MCF 10A (cell line): ENCODE measurements at places on chromosomes 3 and 15. TPM values are rescaled to one million over a fixed set of nuclear protein-coding genes. Genes with fewer than 3 reads are reported as not detected.

STAC gene
- 1.1 and 1.2 TPM in 2 replicates for total RNA-seq

PLA2G4F gene
- 0.30 TPM in 1 of 2 replicates, not detected in the other for total RNA-seq

ATG3 gene
- total RNA-seq, result 87.8 and 97.2 TPM in 2 replicates

RAB6B gene
- total RNA-seq, result 0.96 and 1.1 TPM in 2 replicates

MESP1 gene
- total RNA-seq, result 0.58 and 1.6 TPM in 2 replicates

CFAP100 gene
- not detected in 2 replicates for total RNA-seq

PIGZ gene
- 5.2 and 7.1 TPM in 2 replicates for total RNA-seq

NOX5 gene
- 1.4 and 1.8 TPM in 2 replicates for total RNA-seq

EPHB3 gene
- total RNA-seq, result 4.0 and 5.4 TPM in 2 replicates

UCN2 gene
- 1.5 and 3.8 TPM in 2 replicates for total RNA-seq

SIDT1 gene
- total RNA-seq, result 0.22 and 0.28 TPM in 2 replicates

GRK7 gene
- not detected in 2 replicates for total RNA-seq

ZNF860 gene
- total RNA-seq, result 11.7 and 12.5 TPM in 2 replicates

HEXA gene
- total RNA-seq, result 87.5 and 110 TPM in 2 replicates

NEIL1 gene
- total RNA-seq, result 6.6 and 9.5 TPM in 2 replicates

RARB gene
- not detected in 2 replicates for total RNA-seq

COPS2 gene
- total RNA-seq, result 123 and 132 TPM in 2 replicates

GNAT1 gene
- total RNA-seq, result 0.49 TPM in 1 of 2 replicates, not detected in the other

STRIT1 gene
- not detected in 2 replicates for total RNA-seq

GOLGA8G gene
- 0.09 TPM in 1 of 2 replicates, not detected in the other for total RNA-seq

LTF gene
- total RNA-seq, result not detected in 2 replicates

GRAMD1C gene
- total RNA-seq, result 0.64 and 0.79 TPM in 2 replicates

CRABP1 gene
- not detected in 2 replicates for total RNA-seq

KLF13 gene
- total RNA-seq, result 83.1 and 110 TPM in 2 replicates

HERC2 gene
- total RNA-seq, result 64.5 and 65.2 TPM in 2 replicates

CLRN1 gene
- not detected in 2 replicates for total RNA-seq

FGD5 gene
- total RNA-seq, result not detected in 2 replicates

GOLGA8T gene
- 0.59 and 0.61 TPM in 2 replicates for total RNA-seq

C3orf70 gene
- total RNA-seq, result not detected in 2 replicates

POU1F1 gene
- not detected in 2 replicates for total RNA-seq

DLEC1 gene
- 1.3 TPM in 1 of 2 replicates, not detected in the other for total RNA-seq

GPR27 gene
- 4.4 and 6.3 TPM in 2 replicates for total RNA-seq

CIDEC gene
- total RNA-seq, result not detected in 2 replicates

GOLGA6D gene
- total RNA-seq, result not detected in 2 replicates

TBC1D5 gene
- total RNA-seq, result 43.3 and 51.0 TPM in 2 replicates

TGM4 gene
- 1.1 and 2.5 TPM in 2 replicates for total RNA-seq

UBR1 gene
- total RNA-seq, result 25.6 and 32.6 TPM in 2 replicates

SLC2A2 gene
- not detected in 2 replicates for total RNA-seq

C3orf52 gene
- 10.4 and 16.1 TPM in 2 replicates for total RNA-seq

IP6K2 gene
- 99.3 and 117 TPM in 2 replicates for total RNA-seq

SLC9C1 gene
- total RNA-seq, result not detected in 2 replicates

TTC21A gene
- 2.1 and 5.4 TPM in 2 replicates for total RNA-seq

RPS27L gene
- 154 and 172 TPM in 2 replicates for total RNA-seq

TMEM45A gene
- total RNA-seq, result 4.1 and 8.0 TPM in 2 replicates

IL17RD gene
- total RNA-seq, result 0.91 and 1.2 TPM in 2 replicates

MNS1 gene
- 1.5 TPM in 2 replicates for total RNA-seq

KLHL6 gene
- not detected in 2 replicates for total RNA-seq

CYP8B1 gene
- total RNA-seq, result not detected in 2 replicates

AGTR1 gene
- total RNA-seq, result not detected in 2 replicates

INAFM2 gene
- total RNA-seq, result 14.9 and 15.7 TPM in 2 replicates

CLDN16 gene
- total RNA-seq, result 0.23 TPM in 1 of 2 replicates, not detected in the other

SCAANT1 gene
- not detected in 2 replicates for total RNA-seq

GOLGA8J gene
- 0.21 TPM in 1 of 2 replicates, not detected in the other for total RNA-seq

SLC7A14 gene
- total RNA-seq, result not detected in 2 replicates

LRRC31 gene
- not detected in 2 replicates for total RNA-seq

MUSTN1 gene
- 2.3 TPM in 1 of 2 replicates, not detected in the other for total RNA-seq

SOX14 gene
- total RNA-seq, result not detected in 2 replicates
